Cerebellar cortex (tissue), 1 donor: ENCODE measurements at places on chromosomes 6 and 20.

DNA sequence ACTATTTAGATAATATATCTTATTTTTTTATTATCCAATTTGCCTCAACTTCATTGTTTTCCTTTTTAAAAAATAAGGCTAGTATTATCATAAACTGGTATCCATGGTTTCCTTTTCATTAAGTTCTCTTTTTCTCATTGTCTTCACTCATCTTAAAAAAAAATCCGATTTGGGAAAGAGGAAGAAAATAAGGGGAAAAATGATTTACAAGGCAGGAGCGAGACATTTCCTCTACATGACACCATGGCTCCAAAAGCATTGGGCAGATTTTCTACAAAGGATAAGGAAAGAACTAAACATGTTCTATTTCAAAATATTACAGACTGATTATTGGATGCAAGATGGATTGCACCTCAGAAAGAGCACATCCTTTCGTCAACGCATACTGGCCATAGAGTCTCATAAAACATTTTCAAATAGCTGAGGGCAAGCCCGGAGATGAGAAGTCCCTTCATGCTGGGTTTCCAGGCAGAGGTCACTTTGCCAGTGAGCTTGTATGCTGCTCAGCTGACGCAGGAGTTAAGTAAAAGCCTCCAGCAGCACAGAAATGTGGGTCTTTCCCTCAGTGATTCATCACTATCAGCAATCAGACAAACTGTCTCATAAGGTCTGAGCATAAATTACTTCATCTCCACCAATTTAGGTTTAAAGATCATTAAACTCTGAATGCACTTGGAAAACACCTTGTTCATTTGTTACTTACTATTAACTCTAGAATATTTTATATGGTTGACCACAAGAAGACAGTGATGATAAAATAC is 129.0 kb upstream of the TNFAIP3 start:
- no peak for DNase-seq

- no peak for DNase-seq
Measured at GRCh38 chr6:150458579-150458978, 89.8 kb downstream of the IYD start.

DNA sequence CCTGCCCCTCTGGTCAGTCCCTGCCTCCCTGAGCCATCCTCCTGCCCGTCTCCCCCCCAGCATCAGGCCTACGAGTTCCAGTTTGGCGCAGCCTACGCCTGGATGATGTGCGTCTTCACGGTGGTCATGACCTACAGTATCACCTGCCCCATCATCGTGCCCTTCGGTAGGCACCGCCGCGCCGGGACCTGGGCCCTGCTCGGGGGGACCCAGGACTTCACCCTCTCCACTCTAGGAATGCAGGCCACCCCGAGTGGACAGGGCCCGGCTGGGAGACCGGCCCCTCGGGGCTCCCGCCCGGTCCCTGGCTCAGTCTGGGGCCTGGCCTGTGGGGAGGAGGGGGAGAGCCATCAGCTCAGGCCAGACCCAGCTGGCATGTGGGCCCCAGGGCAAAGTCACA is 6.1 kb upstream of the CAPN11 start:
- no peak for DNase-seq

- no peak for DNase-seq
Measured at GRCh38 chr6:33173535-33174180, 18.6 kb downstream of the COL11A2 start.

- peak; percentile 67 for DNase-seq
Measured at GRCh38 chr6:87731818-87732661, 30.0 kb upstream of the AKIRIN2 start.

DNA sequence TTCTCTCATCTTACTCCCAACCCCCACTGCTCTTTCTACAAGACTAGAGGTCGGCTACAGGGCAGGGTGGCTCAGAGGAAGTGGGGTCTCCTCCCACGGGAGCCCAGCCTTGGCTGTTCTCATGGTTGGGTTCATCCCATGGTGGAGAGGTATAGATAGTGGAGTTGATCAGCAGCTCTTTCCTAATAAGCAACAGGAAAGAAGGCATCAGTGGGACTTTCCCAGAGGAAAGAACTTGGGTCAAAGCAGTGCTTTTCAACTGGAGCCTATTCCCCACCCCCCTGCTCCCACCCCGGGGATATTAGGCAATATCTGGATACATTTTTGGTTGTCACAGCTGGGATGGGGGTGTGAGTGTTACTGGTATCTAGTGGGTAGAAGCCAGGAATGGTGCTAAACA is 200.9 kb downstream of the NFATC2 start:
- DNase-seq: no peak

GRCh38 chr20:13341737-13342393 is 120.8 kb downstream of the ISM1 start:
- DNase-seq: no peak

DNA sequence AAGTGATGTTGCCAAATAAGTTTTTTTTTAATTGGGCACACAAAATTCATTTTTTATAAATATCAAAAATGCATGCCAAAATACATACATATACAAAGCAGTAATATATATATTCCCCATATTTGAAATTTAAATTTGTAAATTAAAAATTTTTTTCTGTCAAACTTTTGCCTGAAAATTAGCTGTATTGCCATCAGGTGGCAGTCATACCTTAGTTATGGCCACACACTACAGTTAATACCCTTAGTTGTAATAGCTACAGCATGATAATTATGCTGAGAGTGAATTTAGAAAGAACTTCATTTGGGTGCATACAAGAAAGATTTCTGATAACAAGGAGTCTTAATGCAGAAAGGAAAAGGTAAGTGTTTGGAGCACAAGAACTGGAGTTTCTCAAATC is 46.2 kb upstream of the SDHAF4 start:
- DNase-seq: no peak

DNA sequence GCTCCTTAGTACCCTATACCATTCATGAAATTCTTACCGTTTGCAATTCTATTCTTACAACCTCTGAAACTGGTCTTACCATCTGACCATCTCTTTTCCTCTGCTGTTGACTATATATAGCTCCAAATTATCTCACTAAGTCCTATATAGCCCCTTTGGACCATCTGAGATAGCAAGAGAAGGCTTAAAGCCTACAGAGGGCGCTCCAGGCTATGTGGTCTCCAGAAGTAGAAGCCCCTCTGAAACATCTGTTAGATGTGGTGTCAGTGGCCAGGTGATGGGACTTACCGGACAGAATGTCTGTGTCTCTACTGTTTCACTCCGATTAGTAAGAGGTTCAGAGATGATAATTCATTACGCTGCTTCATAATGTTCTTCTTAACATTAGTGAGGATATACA is 140.7 kb upstream of the BMP2 start:
- DNase-seq: no peak

GRCh38 chr6:158661156-158661685 is 11.4 kb downstream of the SYTL3 start:
- no peak for DNase-seq

DNA sequence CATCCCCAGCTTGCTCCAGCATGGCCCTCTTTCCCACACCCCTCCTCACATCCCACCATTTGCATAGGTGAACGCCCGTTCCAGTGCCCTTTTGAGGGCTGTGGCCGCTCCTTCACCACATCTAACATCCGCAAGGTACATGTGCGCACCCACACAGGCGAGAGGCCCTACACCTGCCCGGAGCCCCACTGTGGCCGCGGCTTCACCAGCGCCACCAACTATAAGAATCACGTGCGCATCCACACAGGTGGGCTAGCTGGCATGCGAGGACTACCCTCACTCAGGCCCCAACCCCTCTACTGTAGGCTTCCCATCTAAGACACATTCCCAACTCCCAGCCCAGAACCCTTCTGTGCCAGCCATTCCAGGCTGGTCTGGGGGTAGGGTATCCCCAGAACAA is 6.1 kb upstream of the DEF6 start:
- no peak for DNase-seq

GRCh38 chr6:20024978-20025377 is 187.3 kb downstream of the MBOAT1 start:
- no peak for DNase-seq

GRCh38 chr6:830667-831327 is 137.9 kb upstream of the EXOC2 start:
- DNase-seq: no peak

GRCh38 chr20:4229415-4229814 is 214.1 kb upstream of the RNF24 start:
- DNase-seq: no peak

- no peak for DNase-seq
Measured at GRCh38 chr6:148884461-148884860, 137.6 kb downstream of the UST start.

GRCh38 chr6:2534406-2535042 is 216.2 kb downstream of the MYLK4 start:
- no peak for DNase-seq

DNA sequence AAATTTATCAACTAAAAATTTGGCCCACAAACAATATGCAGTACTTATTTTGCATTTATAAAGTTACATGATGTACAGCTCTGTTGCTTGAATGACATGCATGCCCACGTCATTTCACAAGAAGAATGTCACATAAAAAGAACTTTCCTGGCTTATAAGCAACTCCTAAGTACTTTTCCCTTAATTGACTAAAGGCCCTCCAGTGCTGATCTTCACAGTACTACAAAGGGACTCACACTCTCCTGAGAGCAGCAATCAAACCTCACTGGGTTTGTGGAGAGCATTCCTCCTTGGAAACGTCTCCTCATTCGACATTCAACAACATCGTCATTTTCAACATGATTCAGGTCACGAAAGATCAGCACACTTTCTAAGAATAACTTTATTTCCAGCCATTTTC is 111.1 kb downstream of the IPCEF1 start:
- DNase-seq: peak; percentile 44

DNA sequence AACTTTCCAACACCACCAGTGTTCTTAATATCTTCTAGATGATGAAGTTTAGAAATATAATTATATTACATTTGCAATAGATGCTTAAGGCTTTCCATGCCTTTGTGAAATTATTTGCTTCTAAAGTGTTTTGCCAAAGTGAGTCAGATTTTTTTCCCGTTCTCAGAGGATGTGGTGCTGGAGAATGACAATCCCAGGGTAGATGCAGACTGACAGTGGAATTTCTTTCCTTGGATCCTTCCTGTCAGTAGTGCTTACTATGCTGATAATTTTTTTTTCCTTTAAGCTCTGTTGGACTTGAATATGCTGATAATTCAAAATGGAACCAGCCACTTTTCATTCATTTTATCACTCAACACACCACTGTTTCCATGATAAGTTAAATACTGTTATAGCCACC is 59.9 kb upstream of the SOX4 start:
- DNase-seq: no peak
